ENCODE measurements at places on chromosomes 6 and 20.

DNA sequence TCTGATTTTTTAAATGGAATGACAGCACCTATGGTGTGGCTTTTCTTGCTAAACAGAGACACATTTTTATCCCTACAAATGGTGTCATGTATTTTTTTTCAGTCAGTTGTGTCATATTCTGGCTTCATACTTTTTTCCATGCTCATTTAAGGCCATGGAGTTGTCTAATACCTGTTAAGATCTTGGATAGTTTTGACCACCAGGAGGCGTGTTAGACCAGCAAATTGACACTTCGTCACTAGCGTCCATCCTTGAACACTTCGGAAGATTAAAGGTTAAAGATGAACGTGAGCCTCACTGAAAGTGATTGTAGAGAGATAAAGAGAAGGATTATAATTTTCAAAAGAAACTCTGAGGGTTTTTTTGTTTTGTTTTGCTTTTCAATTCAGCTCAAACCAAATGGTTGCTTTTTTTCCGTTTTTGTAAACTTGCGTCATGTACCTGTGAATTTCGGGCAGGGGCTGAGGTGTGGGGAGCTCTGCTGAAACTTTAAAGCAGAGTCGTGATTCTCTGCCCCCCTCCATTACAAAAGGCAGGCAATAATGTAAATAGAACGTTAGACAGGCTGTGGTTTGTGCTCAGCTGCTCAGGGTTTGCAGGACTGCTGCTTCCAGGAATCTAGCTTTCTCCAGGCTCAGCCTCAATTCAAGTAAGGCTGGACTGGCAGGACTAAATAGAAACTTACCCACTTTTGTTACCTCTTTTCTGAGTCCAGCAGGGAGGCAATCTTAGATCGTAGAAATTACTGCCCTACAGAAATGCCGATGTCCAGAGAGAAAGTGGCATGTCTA, 245.1 kb downstream of the FOXA2 start:
- DNase-seq: no peak

DNA sequence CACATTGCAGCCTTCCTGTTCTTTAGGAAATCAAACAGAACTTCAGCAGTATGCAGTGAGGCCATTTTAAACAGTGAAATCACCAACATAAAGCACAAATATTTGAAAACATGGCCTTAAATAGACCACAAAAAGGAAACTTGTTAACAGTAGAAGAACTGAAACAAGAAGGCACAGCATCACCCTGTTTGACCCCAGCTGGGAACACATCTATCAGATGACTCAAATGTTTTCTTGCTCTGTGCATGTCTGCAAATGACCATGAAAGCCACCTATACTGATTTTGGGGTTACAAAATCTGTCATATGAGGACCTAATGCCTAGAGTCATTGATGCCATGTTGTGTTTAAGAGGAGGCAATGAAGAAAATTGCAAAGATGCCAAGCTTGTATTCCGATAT, 123.8 kb upstream of the ADGRF1 start:
- no peak for DNase-seq

DNA sequence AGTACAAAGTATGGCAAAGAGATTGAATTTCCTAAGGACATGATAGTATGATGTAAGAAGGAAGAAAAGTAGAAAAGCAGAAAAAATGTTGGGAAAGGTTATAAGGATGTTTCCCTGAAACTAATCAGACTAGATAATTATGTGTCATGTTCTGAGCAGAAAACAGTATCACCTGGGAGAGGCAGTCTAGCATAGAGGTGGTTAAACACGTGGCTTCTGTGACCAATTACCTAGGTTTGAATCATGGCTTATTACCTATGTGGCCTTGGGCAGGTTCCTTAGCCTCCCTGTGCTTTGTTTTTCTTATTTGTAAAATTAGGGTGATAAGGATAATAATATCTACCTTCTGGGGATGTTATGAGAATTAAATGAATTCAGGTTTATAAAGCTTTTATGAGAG, 38.0 kb downstream of the SCGN start:
- DNase-seq: no peak

DNA sequence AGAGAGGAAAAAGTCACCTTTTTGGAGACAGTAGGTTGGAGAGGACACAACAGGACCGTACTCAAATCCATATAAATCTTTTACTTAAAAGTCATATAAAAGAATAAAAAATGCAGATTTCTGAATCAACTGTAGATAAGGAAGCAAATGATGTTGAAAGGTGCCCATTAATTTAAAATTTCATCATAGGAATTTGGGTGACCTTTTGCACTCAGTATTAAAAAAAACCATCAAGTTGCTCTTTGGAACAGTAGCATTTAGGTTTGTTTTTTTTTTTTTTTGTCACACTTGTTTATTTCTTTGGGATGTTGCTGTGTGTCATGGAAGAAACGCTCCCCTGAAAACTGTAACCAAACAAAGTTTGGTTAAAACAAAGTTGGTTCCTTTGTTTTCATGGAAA, 20.9 kb upstream of the LRRN4 start:
- no peak for DNase-seq

GRCh38 chr6:35435074-35435837, 16.9 kb upstream of the FANCE start:
- DNase-seq: no peak

GRCh38 chr6:24240943-24241342, 114.9 kb downstream of the NRSN1 start:
- DNase-seq: no peak

- DNase-seq: no peak
These were observed 52.0 kb downstream of the TRPC4AP start for GRCh38 chr20:35040646-35041045.

DNA sequence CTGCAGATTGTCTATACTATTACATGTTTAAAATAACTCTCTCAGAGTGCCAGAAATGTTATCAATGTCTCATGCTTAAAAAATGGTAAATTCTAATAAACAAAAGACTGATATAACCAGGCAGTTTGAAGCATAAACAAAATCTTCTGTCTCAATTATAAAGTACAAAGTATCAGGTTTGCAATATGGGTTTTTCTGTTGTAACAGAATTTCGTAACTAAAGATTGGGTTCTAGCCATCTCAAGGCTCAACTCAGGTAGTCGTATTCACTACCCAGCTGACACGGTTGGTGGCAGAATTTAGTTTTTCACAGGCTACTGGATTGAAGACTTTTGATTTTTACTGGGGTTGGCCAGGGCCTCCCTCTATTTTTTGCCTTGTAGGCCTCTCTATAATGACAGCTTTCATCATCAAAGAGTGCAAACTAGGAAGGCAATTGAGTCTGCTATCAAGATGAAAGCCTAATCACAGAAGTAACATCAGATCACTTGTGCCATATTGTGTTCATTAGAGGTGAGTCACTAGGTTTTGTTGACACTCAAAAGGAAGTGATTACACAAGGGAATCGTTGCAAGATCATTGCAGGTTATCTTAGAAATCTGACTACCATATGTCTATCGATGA, 3.6 kb downstream of the CYP39A1 start:
- no peak for DNase-seq

DNA sequence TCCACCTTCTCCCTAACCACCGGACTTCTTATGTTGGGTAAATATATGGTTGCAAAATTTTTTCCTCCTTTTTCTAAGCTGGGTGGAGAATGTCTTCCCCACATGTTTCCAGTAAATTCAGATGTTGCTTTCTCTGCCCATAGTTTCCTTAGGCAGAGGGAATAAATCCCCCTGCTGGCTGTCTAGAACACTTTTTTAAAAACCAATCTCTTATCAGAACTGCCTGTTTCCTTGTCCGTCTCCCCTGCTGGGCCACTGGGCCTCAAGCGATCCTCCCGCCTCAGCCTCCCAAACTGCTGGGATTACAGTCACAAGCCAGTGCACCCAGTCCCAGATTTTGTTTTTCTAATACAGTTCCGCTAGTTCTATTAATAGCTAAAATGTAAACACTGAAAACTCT, 9.9 kb upstream of the WFDC2 start:
- no peak for DNase-seq

DNA sequence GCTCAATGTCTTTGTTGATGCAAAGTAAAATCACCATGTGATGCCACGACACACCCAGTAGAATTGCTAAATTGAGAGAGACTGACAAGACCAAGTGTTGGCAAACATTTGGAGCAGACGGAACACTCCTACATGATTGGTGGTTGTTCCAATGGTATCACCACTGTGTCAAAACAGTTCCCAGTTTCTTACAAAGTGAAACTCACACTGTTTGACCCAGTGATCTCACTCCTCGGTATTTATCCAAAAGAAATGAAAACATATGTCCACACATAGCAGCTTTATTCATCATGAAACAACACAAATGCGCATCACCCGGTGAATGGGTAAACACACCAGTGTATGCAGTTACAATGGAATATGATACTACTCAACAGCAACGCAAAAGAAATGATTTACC, 74.0 kb upstream of the SULF2 start:
- no peak for DNase-seq

DNA sequence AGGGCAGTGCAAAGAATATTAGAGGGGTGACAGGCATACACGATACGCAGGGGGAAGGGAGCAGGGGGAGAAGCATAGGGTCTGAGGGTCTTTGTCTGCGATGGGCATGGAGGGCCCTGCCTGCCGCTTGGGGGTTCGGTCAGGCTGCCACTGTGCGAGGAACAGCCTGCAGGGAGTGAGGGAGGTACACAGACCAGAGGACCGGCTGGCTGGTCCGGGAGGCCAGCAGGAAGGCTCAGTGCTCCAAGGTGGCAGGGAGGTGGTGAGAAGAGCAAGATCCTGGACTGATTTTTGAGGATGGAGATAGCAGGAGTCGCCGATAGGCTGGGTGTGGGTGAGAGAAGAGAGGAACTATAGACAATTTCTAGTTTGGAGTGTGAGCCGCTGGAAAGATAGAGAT, 338.4 kb downstream of the ZFAND3 start:
- no peak for DNase-seq
